ENCODE measurements at places on chromosomes 2 and 18.
A peak's percentile ranks its signal among the peaks of the same experiment; 100 is the strongest.

- no peak for DNase-seq
Observed at GRCh38 chr2:227497158-227497557, 25.2 kb downstream of the AGFG1 start.

GRCh38 chr2:201809633-201810032 is 3.3 kb downstream of the CDK15 start:
- no peak for DNase-seq

DNA sequence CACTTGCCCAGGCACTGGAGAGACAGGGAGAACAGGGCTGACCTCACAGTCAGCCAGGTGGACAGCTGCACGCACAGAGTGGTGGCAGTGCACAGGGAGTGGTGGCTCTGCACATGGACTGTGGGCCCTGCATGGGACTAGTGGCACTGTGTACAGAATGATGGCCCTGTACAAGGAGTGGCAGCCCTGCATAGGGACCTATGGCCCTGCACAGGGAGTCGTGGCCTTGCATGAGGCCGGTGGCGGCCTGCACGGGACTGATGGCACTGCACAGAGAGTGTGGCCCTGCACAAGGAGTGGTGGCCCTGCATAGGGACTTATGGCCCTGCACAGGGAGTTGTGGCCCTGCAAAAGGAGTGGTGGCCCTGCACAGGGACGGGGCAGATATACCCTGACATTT is 19.1 kb upstream of the STEAP3 start:
- no peak for DNase-seq

DNA sequence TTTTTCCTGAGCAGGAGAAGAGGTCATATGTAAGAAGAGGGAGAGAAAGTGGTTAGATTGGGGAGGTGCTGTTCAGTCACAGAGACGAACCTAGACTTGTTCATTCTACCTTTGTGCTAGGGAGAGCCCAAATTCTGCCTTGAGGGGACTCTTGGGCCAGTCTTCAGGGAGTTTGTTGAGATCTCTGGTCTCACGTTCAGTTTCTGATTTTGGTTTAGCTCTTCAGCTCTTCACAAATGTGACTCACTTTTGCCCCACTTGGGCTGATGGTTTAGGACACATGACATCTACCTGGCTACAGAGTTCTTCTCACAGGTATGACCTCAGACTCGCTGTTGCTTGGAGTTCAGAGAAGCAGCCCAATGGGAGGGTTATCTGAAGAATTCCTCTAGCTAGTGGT is 49.2 kb upstream of the DARS1 start:
- no peak for DNase-seq

- no peak for DNase-seq
Observed at GRCh38 chr2:179020156-179020750, 29.7 kb downstream of the CCDC141 start.

DNA sequence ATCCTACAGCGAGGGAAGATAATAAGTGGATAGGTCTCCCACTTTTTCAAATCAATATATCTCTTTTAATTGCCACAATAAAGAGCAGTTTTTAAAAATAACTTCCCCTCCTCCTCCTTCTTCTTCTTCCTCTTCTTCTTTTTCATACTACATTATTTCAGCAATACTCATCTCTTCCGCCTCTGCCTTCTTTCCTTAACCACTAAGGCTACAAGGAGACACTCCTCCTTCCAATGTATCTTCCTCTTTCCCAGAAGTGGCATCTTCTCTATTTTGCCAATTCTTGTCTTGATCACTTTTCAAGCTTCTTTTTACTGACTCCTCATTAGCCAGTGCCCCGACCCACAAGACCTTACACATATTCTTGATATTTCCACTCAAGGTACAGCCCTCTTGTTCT is 546.6 kb upstream of the CHAC2 start:
- no peak for DNase-seq

DNA sequence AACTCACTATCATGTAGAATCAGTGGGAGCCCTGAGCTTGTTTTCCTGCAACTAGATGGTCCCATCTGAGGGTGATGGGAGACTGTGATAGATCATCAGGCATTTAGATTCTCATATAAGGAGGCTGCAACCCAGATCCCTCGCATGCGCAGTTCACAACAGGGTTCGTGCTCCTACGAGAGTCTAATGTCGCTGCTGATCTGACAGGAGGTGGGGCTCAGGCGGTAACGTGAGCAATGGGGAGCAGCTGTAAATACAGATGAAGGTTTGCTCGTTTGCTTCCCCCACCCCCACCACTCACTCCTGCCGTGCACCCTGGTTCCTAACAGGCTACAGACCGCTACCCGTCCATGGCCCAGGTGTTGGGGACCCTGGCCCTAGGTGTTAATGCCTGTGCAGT is 113.6 kb downstream of the RNF144A start:
- no peak for DNase-seq

DNA sequence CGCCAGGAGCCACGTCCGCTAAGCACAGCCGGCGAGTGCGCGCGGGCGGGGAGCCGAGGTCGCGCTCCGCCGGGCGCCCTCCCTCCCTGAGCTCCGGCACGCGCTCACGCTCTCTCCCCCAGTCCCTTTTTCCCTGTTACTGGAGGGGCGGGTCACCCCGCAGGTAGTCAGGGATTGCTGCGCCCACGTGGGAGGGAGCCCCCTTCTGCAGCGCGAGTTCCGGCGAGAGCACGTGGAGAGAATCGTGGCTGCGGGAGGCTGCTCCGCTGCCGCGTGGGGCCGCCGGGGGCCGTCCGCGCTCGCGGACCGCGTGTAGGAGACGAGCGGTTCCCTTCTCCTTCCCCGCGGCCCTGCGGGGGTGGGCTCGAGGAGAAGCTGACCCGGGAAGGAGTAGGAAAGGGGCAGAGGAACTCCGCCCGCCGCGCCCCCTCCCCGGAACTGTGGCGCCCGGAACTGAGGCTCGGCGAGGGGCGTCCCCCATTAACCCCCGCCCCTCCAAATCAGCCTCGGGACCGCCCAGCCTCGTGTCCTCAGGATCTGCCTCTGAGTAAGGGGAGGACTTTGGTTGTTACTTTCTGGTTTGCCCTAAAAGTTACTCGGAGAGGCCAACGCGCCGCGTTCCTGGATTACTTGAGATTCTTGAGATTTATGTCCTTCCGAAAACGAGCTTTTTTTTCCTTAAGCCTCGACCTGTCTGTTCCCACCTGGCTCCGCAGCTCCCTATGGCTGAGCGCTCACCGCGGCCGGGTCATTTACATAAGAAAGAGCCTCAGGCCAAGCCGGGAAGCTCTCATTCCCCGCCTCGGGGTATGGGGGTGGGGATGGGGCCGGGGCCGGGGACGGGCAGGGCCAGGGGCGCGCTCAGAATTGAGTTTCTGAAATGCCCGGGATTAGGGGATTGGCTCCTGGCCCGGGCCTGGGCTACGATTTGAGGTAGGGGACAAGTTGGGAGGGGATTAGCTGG is 1.1 kb downstream of the HK2 start:
- DNase-seq: peak; percentile 80

GRCh38 chr18:34818064-34818463 is 108.0 kb downstream of the DTNA start:
- DNase-seq: no peak

GRCh38 chr2:187056416-187057334 is 207.7 kb upstream of the ZSWIM2 start:
- DNase-seq: no peak

- no peak for DNase-seq
Observed at GRCh38 chr2:8608411-8608954, 73.4 kb upstream of the ID2 start.
